ENCODE measurements at places on chromosomes 1 and 21.

- no peak for DNase-seq
Measured at GRCh38 chr1:151935154-151935553, 25.8 kb upstream of the THEM4 start.

- DNase-seq = no peak
Measured at GRCh38 chr1:32438136-32438535, 26.7 kb upstream of the ZBTB8B start.

GRCh38 chr1:46039571-46040052 lies 92.8 kb downstream of the PIK3R3 start:
- DNase-seq = no peak

DNA sequence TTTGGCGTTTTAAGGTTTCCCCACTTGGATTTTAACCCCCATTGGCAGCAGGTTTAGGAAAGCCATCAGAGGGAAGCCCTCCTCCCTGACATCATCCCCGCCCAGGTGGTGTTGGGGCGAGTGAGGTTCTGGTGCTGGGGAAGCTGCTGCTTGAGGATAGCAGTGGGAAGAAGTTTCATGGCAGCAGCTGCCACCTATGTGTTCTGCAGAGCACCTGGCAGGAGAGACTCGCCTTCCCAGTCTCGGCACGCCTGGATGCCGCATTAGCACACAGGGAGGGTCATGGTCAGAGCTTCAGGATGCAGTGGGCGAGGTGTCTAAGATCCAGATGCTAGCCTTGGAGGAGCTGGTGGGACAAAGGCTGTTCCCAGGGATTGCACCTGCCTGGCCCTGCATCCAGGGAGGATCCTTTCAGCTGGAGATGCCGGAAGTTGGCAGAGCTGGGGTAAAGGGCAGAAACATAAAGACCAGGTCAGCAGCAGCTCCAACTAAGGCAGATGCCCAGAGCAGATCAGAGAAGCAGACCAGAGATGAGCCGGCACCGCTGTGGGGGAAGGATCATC lies 33.9 kb downstream of the ABCG1 start:
- no peak for DNase-seq

All from GDM1 (cell line).